ENCODE measurements at places on chromosomes 16 and 17.

- ATAC-seq, result no peak
These were observed 27.8 kb downstream of the COPRS start for GRCh38 chr17:31830971-31831858.

- ATAC-seq, result no peak
These were observed 10.1 kb downstream of the GSG1L start for GRCh38 chr16:28053461-28053860.

DNA sequence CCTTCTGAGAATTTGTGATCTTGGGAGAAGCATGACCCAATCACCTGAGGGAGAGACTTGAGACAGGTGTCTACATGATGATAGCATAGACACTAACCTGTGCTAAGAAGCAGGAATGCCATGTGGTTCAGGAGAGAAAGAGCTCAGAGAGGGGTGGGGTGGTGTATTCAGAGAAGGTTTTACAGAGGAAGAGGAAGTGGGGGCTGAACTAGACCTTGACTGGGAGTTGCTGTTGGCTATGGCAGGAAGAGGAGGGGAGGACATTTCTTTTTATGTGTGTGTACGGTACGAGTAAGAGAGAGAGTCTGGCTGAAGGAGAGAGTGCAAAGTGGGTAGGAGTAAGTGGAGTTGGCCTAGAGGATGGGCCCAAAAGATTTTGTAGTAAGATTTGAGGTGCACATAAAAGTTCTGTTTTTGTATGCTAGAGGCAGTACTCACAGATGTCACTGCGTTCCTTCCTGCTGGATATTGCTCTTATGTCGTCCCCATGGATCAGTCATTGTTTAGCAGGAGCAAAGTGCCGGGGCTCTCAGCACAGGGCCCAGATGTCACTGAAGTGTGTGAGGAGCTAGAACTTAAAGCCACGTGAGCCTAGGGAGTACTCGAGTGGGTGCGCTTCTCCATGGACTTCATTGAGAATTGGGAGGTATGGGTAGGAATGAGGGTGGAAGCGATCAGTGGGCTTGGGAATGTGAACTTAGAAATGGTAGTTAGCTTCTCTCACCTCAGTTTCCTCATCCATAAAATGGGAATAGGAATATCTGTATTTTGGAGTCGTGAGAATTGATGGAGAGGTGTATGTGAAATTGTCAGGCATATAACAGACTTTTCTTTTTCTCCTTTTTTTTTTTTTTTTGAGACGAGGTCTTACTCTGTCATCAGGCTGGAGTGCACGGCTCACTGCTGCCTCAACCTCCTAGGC lies 22.1 kb downstream of the SLC7A6 start:
- no peak for ATAC-seq

- peak; percentile 14 for ATAC-seq
These were observed 35.4 kb downstream of the SYCE1L start for GRCh38 chr16:77234611-77235010.

DNA sequence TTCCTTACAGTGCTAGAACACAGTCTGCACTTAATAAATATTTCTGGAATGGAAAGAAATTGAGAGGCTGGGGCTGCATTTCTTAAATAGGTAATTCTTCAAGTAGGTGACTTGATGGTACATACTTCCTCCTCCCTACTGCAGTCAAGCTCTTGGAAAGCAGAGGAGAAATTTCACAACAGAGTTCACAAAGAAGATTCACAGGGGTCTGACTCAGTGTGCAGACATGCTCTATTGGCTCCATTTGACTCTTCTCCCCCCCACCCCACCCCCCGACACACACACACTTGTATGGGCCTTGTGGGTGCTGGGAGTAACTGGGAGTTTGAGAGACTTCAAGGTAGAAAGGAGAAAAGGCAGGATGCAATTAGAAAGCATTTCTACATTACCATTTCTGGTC lies 6.2 kb upstream of the MYOCD start:
- no peak for ATAC-seq

- peak; percentile 56 for ATAC-seq
These were observed 20.6 kb downstream of the ZNF423 start for GRCh38 chr16:49835161-49835777.

GRCh38 chr16:53872248-53873221 lies 168.6 kb downstream of the FTO start:
- no peak for ATAC-seq

- no peak for ATAC-seq
These were observed 1.9 kb upstream of the CORO6 start for GRCh38 chr17:29624586-29624985.

- ATAC-seq, result peak; percentile 59
These were observed at the start of gene USP43 for GRCh38 chr17:9644910-9645751. TSS of gene USP43 (plus strand) at chr17:9645517. CDS start at chr17:9645633, 116 bp downstream.

DNA sequence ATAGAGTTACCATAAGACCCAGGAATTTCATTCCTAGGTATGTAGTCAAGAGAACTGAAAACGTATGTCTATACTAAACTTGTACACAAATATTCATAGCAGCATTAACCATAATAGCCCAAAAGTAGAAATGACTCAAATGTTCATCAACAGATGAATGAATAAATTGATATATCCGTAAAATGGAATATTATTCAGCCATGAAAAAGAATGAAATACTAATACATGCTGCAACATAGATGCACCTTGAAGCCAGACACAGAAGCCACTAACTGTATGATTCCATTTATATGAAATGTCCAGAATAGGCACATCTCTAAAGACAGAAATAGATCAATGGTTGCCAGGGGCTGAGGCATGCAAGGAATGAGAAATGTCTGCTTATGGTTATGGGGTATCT lies 484.1 kb downstream of the SLC39A11 start:
- ATAC-seq, result no peak

DNA sequence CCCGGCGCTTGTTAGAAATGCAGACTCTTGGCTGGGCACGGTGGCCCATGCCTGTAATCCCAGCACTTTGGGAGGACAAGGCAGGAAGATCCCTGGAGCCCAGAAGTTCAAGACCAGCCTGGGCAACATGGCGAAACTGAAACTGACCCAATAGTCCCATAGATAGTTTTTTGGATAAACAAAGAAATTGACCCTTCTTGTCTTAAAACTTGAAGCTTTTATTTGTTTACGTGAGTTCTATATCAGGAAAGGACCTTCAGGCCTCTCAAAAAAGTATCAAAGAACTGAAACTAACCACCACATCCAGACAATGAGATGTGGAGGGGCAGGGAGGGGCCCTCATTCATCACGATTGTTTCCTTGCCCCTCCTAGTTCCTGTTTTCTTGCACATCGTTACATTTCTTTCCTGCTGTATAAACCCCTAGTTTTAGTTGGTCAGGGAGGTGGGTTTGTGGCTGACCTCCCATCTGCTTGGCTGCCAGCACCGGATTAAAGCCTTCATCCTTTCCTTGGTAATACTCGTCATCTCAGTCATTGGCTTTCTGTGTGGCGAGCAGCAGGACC lies 29.9 kb upstream of the PRM1 start:
- ATAC-seq, result no peak

- ATAC-seq, result no peak
These were observed 10.9 kb downstream of the NHERF1 start for GRCh38 chr17:74759243-74759801.

GRCh38 chr16:88920618-88921590 lies 54.4 kb upstream of the PABPN1L start:
- no peak for ATAC-seq

DNA sequence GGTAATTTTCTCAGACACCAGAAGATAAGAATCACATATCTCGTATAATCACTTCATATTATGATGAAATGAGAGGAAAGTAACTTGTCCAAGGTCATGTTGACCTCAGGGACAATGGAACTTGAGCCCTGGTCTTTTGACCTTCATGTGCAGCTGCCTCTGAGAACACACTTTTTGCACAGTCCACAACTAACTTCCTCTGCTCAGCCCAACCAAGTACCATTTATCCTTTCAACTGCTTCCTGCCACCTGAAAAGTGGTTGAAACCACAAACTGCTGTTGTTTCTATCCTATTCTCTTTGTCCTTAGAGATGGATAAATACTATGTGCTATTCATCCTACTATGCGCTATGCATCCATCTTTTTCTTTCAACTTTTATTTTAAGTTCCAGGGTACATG lies 2.3 kb upstream of the CCL1 start:
- ATAC-seq, result no peak

- no peak for ATAC-seq
These were observed 118.2 kb downstream of the MGAT5B start for GRCh38 chr17:76986365-76986764.

DNA sequence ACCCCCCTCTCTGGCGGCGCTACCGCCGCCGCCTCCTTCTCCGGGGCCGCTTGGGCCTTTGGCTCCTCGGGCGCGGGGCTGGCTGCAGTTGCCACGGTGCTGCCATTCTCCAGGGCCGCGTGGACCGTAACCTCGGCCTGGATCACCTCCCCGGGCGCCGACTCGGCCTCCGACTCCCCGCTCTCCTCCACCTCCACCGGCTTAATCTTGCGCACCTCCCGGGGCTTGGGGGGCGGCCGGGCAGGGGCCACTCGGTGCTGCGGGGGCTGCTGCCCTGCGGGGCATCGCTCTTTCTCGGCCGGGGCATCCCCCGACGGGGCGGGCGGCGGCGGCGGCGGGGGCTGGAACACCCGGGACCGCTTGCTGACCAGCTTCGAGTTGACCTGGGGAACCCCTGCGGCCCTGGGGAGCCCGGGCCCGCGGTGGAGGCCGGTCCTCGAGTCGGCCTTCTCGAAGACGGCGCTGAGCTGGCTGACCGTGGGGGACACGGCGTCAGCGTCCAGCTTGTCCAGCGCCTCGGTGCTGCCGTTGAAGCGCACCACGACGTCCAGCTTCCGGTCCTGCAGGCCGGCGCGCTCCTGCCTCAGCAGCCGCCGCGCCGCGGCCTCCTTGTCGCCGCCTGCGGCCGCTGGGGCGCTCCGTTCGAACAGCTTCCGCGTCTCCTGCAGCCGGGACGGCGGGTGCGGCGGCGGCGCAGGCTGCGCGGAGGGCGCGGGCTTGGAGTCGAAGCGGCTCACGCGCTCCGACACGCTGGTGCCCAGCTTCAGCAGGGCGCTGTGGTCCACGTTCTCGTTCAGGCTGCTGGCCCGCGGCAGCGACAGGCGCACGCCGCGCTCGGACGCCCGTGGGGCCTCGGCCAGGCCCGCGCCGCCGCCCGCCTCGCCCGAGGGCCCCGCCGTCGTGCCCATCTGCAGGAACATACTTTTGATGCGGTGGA lies 792 bp downstream of the PPP1R9B start:
- no peak for ATAC-seq

GRCh38 chr17:29393436-29393835 lies 3.3 kb downstream of the TAOK1 start:
- ATAC-seq, result no peak

DNA sequence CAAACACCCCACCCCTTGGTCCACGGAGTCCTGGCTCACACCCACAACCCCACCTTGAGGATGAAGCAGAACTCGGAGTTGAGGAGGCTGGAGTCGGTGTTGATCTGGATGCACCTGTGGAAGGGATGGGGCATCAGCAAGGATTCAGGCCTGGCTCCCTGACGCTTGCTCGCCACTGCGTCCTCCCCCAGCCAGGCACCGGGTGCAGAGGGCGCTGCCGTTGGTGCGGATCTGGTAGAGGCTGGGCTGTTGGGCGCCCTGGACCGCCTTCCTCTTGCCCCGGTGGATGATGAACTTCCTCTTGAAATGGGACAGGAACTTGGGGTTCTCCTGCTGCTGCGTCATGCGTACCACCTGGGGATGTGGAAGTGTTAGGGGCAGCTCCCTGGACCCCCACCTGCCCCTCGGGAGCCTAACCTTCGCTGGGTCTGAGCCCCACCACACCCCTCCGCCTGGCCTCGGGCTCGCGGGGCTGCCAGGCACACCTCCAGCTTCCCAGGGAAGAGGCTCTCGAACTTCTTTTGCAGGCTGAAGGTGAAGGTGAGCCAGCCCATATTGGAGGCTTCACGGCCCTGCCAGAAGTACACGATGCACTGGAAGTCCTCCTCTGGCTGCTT lies 12.3 kb downstream of the FLII start:
- ATAC-seq, result no peak

- peak; percentile 24 for ATAC-seq
These were observed 20.1 kb upstream of the APRT start for GRCh38 chr16:88831838-88832237.

DNA sequence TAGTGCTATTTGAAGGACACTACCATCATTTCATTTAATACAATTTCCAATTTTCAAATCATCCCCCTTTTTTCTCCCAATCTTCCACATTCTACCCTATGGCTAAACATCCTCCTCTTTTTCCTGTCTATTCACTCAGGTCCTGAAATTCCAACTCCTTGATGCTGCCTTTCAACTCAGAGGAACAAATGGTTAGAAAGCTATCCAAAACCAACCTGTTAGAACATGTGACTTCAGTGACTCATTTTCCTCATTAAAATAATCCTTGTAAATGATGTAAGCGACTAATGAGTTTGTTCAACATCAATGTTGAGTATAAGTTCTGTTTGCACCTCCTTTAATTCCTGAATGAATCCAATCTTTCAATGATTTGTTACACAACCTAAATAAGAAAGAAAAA lies 5.5 kb downstream of the PSMD12 start:
- ATAC-seq, result no peak

DNA sequence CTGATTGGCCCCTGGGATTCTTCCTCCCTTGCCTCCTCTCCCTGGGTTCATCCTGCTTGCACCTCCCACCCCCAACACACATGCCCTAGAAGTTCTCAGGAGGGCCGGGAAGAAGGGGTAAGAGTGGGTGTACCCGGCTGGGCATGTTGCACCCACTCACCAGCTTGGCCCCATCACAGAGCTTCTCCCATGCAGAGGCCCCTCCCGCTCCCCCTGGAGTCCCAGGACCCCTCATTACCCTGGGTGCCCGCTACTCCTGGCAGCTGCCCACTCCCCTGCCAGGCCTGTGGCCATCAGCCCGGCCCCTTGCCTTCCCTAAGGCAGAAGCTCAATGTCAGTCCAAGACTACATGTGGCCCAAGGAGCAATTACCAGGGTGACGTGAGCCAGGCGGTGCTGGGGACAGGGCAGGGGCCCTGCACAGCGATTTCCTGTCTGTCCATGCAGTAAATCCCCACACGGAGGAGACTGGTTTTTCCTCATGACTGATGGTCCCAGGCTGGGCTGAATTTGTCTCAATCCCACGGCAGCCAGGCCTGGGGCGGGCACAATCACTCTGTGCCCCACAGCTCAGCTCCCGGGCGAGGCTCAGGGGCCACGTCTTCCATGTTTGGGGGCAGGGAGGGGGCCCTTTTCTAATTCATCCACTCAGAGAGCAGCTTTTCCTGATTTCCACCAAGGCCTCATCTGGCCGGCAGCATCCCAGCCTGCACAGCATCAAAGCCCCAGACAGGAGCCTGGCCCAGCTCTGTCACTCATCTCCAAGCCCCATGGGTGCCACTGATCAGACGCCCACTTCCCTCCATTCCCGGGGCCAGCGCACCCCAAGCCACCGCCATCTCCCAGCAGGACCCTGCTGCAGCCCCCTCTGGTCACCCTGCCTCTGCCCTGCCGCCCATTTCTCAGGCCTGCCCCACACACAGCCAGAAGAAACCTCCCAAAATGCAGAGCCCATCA lies 234.7 kb downstream of the KATNIP start:
- ATAC-seq, result no peak

GRCh38 chr17:77692571-77693161 lies 265.8 kb upstream of the TNRC6C start:
- peak; percentile 54 for ATAC-seq

DNA sequence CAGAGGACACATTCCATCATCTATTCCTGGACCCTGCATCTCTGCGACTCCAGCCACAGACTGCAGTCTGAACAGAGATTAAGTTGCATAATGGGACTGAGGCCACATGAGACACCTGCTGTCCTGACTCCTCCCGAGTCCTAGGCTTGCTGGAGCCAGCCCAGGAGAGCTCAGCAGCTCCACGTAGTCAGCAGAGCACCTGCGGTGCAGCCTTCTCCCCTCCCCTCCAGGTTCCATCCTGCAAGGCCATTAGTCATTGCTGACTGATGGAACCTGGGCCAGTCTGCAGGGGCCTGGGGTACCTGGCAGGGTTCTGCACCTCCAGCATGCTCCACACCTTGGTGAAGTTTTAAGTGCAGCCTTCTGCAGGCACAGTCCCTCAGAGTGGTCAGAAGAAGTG lies 76.7 kb downstream of the PLD6 start:
- ATAC-seq, result no peak
